ENCODE measurements at places on chromosomes 7 and 10.
A peak's percentile ranks its signal among the peaks of the same experiment; 100 is the strongest.

DNA sequence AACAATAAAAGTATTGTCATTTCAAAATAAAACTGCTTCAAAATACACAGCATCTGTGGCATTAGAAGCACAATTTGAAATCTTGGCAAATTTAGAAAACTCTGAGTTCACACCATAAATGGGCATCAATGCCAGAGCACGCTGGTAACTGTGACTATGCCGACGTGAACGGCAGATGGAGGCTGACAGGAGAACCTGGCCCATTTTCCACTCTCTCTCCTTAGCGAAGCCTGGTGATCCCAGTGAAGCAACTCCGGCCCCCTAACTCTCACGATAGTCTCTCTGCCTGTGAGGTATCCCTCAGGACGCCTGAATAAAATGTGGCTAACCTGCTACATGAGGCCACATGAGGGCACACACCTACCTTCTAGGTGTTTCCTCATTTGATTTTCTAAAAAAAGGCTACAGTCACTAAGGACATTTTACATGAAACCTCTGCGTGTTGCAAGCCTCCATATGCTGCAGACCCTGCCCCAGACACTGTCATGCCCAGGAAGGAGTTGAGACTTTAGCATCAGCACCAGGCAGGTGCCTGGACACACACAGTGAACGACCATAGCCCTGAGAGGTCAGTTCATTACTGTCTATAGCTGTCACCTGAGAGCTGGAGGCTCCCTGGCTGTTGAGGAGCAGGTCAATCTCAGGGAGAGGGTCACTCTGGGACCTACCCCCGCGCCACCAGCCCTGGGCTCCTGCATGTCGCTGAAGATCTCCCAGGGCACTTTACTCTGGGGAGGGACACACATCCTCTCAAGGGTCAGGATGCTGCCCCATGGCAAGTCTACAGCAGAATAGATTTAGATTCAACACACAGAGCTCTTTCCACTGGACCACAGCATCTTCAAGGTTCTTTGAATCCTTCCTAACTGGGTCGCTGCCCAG, 62.9 kb upstream of the CAMK2B start:
- DNase-seq = no peak

GRCh38 chr7:103065667-103066066, 8.9 kb downstream of the FBXL13 start:
- no peak for DNase-seq

DNA sequence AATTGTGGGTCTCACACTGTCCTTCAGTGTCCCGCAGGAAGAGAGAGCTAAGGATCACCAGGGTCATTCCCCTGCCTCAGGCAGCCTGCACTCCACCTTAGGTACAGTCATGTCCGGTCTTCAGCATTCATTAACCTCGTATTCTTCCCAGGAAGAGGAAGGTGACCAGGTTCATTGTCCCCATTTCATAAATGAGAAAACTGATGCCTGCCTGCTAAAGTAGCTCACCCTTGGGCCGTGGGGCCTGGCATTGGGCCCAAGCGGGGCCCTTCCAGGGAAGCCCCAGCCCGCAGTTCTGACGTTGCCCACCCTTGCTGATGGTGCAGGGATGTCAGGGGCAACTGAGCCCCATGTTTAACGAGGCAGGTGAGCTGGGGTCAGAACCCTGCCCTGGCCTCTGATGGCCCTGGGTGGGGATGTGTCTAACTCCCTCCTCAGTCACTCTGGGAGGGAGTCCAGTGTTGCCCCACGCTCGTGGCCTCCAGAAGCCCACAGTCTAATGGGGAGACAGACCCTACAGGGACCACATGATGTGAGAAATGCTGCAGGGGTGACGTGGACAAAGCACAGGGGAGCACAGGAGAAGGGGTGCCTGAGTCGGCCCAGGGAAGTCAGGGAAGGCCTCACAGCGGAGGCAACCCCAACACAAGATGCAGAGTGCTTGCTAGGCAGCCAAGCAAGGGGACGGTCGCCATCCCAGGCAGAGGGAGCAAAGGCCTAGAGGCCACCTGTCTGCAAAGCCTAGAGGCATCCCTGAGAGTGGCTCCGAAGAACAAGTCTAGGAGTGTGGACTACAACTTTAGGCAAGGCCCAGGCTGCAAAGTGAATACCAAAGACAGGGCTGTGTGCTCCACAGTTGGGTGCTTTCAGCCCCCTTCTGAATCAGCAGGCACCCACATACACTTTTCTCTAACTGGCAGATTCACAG, 25.1 kb downstream of the DDIT4 start:
- no peak for DNase-seq

GRCh38 chr10:103584216-103585010, 90.9 kb downstream of the NEURL1 start:
- DNase-seq = no peak

DNA sequence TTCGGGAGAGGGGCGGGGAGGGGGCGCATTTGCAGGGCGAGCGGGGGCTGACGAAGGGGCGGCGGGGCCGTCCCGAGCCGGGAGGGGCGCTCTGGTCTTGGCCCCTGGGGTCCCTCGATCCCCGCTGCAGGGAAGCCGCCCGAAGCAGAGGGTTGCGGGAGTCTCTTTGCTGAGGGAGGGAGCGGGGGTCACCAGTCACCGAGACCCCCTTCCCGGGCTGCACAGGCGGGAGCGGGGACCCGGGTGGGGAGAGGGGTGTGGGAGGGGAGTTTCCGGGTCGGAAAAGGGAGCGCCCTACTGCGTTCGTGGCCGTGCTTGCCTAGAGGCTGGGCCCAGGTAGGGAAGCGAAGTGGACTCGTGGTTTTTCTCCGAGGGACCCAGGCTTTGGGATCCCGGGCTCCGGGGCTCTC, 422 bp downstream of the AP1S1 start:
- DNase-seq = no peak

- DNase-seq = no peak
Observed at GRCh38 chr7:135645296-135645904, 16.9 kb upstream of the STMP1 start.

GRCh38 chr10:132361581-132362101, 29.6 kb downstream of the LRRC27 start:
- DNase-seq = no peak

DNA sequence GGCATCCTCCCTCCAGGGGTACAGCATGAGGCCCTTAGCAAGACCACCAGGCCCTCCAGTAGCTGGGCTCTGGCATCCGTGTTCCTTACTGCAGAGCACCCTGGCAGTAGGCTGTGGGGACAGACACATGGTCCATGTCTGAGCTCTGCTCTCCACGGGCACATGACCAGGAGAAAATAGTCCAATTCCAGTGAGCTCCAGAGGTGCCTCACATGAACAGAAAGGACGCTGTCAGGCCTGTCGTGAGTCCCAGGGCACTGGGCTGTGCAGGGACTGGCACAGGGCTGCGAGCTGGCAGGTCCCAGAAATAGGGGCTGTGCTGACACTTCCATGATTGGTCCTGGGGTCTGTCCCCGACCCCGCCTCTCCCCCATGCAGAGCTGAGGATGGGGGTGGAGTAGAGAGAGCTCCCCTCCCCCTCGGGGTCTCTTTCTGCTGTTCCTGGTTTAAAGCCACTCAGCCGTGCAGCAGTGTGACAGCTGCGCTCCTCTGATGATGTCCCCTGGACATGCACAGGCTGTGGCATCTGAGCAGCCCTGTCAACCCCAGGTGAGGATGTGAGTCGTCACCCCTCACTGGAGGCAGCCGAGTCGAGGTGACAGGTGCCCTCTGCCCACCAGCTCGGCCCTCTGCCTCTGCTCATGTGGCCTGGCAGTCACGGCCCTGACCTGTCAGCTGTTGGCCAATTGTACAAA, 25.2 kb upstream of the ZNF488 start:
- DNase-seq = no peak

DNA sequence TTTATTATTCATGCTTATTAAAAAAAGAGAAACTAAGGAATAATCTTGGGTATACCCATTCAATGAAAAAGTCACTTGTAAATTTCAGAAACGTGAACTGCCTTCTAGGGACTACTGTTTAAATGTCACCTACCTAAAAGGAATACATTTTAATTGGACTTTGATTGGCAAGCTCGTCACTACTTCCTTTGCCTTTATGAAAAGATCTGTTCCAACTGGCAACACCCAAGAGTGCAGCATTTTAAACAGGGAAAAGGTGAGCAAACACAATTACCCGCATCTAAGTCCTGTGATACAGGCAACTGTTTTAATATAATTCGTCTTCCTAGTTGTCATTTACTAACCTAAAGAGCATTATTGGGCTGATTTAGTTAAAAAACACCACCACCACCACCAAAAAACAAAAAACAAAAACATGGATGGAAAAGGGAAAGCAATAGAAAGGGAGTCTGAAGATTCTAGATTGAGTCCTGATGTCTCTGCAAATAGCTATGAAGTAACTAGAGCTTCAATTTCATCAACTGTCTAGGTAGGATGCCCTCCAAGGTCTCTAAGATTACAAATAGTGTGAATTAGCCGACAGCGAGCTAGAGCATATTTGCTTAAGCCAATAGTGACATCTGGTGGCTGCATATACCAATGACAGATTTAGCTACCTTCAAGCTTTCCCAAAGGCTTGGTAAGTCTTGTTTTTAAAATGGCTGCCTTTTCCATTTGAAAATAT, 33.8 kb upstream of the ICA1 start:
- peak; percentile 2 for DNase-seq

GRCh38 chr10:60130130-60130579, 223.8 kb upstream of the CCDC6 start:
- DNase-seq = no peak

GRCh38 chr7:132783824-132784223, 207.6 kb upstream of the PLXNA4 start:
- no peak for DNase-seq

GRCh38 chr7:149524394-149524793, 26.8 kb upstream of the ZNF746 start:
- no peak for DNase-seq

GRCh38 chr10:52949899-52950298, 177.3 kb upstream of the MBL2 start:
- no peak for DNase-seq

GRCh38 chr10:12757351-12757750, 244.2 kb downstream of the CCDC3 start:
- no peak for DNase-seq

DNA sequence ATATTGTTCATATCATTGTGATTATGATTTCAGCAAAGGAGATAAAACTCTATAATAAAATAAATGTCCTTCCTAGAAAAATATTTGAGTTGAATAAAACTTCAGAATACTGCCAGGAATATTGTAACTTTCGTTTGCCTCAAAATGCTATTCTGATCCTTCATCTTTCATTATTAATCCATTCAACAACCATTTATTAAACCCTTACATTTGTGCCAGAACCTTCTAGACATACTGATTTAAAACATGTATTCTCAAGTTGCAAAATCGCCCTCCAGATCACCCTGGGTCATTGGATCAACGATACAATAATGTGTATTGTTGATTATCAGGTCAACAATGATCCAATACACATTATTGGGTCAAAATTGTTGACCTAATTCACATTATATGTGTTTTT, 759.8 kb downstream of the CNTNAP2 start:
- DNase-seq = no peak

GRCh38 chr7:1817061-1817712, 147.1 kb downstream of the ELFN1 start:
- no peak for DNase-seq

- DNase-seq = no peak
Observed at GRCh38 chr10:70106958-70107791, 25.4 kb downstream of the AIFM2 start.

GRCh38 chr10:112361951-112362751, 11.8 kb upstream of the ACSL5 start:
- no peak for DNase-seq

- no peak for DNase-seq
Observed at GRCh38 chr7:41730668-41731067, 27.8 kb upstream of the INHBA start.

GRCh38 chr7:3043544-3044371, at the start of gene CARD11:
Gene CARD11 (minus strand): TSS chr7:3043867. CDS start chr7:2958506, 85,361 bp downstream.
- no peak for DNase-seq

DNA sequence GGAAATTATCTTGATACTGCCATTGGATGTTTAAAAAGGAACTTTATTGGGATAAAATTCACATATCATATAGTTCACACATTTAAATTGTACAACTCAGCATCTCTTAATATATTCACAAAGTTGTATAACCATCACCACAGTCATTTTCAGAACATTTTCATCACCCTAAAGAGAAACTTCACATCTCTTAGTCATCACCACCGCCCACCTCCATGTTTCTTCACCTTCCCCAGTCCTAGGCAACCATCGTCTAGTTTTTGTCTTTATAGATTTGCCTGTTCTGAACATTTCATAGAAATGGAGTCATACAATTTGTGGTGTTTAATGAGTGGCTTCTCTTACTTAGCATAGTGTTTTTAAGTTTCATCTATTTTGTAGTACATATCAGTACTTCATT, 96.6 kb downstream of the ANKRD30A start:
- DNase-seq = no peak

DNA sequence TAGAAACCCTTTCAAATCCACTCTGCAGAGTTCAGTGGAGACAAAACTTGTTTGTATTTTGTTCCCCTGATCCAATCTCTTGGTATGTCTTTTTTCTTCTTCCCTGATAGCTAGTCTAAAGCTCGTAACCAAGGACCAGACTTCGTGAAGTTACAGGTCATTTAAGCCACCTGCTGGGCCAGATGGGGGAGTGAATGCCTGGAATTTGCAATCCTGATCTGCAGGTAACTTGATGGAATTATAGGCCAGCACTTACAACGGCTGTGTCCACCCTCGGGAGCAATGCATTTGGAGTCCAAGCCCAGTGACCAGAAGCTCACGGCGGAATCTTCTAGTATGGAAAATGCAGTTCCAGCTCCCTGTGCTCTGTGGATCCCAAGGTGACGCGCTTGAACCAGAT, 566.9 kb downstream of the TCERG1L start:
- no peak for DNase-seq

- DNase-seq = no peak
Observed at GRCh38 chr10:71068861-71069271, 143.5 kb upstream of the UNC5B start.

- DNase-seq = no peak
Observed at GRCh38 chr7:70582927-70583895, 548.7 kb upstream of the GALNT17 start.
